H4 (cell line): ENCODE measurements at places on chromosomes 1 and 21.
A peak's percentile ranks its signal among the peaks of the same experiment; 100 is the strongest.

GRCh38 chr1:59903141-59903754 lies 23.3 kb downstream of the CYP2J2 start:
- peak; percentile 27 for DNase-seq

GRCh38 chr1:155978325-155978972 lies at the start of gene ARHGEF2:
ARHGEF2 (minus strand) TSS chr1:155978547; CDS start chr1:155978427, 120 bp downstream.
- DNase-seq: peak; percentile 80

DNA sequence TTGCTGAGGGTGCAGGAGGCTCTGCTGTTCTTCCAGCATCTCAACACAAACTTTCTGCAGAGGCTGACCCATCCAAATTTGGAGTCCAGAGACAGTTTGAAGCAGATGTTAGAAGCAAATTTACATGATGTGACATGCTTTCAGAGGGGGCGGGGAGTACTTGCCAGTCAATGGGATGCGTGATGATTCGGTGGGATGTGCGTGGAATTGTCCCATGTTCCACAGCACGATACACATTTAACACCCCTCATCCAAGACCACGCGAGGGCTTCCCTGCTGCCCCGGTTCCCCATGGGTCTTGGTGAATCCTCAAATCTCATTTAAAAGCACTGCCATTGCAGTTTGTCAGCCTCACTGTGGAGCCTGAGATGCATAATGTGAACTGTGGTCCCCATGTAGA lies 78.6 kb upstream of the TLR5 start:
- DNase-seq: no peak

- no peak for DNase-seq
These were observed 24.6 kb downstream of the NTPCR start for GRCh38 chr1:232974971-232975370.

- peak; percentile 74 for DNase-seq
These were observed 28.0 kb upstream of the H3-3A start for GRCh38 chr1:226034482-226034881.

DNA sequence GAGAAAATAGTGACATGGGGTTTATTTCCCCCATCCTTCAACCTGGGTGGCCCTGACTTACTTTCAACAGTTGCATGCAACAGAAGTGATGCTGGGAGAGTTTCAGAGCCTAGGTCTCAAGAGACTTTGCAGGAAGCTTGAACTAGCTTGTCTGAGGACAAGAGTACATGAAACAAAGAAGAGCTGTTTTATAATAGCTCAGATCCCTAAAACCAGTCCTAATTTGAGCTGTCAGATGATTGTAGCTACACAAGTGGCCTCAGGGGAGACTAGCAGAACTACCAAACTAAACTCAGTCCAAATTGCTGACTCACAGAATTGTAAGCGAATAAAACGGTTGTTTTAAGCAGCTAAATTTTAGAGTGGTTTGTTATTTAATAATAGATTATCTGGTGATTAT lies 17.1 kb downstream of the RC3H1 start:
- peak; percentile 39 for DNase-seq

DNA sequence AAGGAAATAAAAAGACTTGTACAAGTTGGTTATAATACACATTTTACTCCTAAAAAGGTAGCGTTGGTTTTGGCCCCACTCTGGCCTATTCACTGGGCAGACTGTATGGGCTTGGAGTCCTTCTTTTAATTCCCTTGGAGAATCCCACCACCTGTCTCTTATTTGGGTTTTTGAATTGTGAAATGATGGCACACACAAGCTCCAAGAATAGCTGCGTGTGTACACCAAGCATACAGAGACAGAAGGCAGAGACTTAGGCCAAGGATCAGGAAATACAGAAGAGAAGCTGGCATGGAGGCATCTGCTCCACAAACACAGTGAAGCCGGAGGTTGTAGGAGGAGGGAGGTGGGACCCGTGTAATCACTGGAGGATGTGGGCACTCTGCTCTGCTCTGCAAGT lies 29.1 kb downstream of the DDR2 start:
- DNase-seq: no peak

DNA sequence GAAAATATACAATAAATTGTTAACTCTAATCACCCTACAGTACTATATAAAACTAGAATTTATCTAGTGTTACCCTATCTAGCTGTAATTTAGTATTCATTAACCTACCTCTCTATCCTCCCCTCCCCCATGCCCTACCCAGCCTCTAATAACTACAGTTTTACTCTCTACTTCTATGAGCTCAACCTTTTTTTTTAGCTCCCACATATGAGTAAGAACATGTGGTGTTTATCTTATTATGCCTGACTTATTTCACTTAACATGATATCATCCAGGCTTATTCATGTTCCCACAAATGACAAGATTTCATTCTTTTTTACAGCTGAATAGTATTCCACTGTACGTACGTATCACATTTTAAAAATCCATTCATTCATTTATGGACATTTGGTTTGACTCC lies 46.0 kb upstream of the WARS2 start:
- no peak for DNase-seq

DNA sequence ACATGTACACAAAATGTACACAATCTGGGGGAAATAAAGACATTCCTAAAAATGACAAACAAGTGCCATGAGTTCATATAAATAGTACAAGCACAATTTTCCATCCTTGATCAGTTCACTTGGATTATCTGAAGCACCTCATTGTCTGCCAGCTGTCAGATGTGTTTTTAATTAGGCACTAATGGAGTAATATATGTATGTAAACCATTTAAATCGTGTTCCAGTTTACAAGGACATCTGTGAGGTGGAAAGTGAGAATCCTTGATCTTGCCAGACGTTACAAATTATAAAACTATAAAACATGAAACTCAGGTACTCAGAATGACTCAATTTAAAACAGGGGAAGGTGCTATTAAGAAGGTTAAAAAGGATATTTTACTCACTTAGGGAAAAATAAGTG lies 1312.2 kb downstream of the PLA2G4A start:
- DNase-seq: no peak

- no peak for DNase-seq
These were observed 121.6 kb upstream of the SLC25A33 start for GRCh38 chr1:9417695-9418094.

- DNase-seq: peak; percentile 30
These were observed 63.1 kb downstream of the ZNF281 start for GRCh38 chr1:200346700-200347099.
